ENCODE measurements at places on chromosomes 12 and 14.

DNA sequence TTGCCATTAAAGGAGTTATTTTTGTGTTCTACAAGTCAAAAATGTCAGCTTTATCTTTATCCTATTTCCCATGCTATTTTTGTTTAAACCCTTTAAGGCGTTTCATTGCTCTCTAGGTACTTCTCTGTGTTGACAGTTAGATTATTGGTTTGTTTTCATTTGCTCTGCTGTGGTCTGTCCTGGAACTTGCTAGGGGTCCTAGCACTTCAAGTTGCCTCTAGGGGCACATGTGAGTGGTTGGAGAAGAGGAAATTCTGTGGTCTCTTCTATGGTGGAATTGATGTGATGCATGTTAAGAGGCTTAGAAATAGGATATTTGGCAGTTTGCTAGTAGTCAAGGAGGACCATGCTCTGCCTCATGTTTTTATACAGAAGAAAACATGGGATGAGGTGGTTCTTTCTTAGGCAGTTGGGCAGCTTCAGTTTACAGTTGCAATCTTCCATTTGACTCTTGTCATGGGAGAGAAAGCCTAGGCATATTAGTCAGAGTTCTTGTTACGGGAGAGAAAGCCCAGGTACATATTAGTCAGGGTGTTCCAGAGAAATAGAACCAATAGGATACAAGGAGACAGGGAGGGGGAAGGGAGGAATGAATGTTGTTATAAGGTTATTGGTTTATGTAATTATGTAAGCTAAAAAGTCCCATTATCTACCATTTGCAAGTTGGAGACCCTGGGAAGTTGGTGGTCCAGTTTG, 14.4 kb downstream of the TTLL5 start:
- no peaks in the 10 kb centered on the region for H3K27me3 ChIP-seq
- H3K27ac ChIP-seq: no peak overlapping the region
- DNase-seq: no peak
- H3K4me3 ChIP-seq: no peak overlapping the region

- H3K36me3 ChIP-seq: no peaks in the 10 kb centered on the region
- no peaks in the 10 kb centered on the region for H3K27me3 ChIP-seq
- no peak for DNase-seq
- H3K4me3 ChIP-seq: no peak overlapping the region
- no peak overlapping the region for H3K27ac ChIP-seq
- H3K4me1 ChIP-seq: no peaks in the 10 kb centered on the region
These were observed 53.8 kb downstream of the SDR9C7 start for GRCh38 chr12:56880125-56880992.

- no peak for DNase-seq
- H3K36me3 ChIP-seq: no peaks in the 10 kb centered on the region
- H3K27me3 ChIP-seq: no peaks in the 10 kb centered on the region
- H3K4me1 ChIP-seq: no peaks in the 10 kb centered on the region
- H3K27ac ChIP-seq: no peak overlapping the region
These were observed 37.8 kb upstream of the NAA30 start for GRCh38 chr14:57352396-57353170.

GRCh38 chr14:58397156-58397555, 1.4 kb downstream of the TOMM20L start:
- no peak overlapping the region for H3K27ac ChIP-seq
- H3K4me1 ChIP-seq: no peaks in the 10 kb centered on the region
- DNase-seq: no peak
- H3K36me3 ChIP-seq: no peaks in the 10 kb centered on the region

DNA sequence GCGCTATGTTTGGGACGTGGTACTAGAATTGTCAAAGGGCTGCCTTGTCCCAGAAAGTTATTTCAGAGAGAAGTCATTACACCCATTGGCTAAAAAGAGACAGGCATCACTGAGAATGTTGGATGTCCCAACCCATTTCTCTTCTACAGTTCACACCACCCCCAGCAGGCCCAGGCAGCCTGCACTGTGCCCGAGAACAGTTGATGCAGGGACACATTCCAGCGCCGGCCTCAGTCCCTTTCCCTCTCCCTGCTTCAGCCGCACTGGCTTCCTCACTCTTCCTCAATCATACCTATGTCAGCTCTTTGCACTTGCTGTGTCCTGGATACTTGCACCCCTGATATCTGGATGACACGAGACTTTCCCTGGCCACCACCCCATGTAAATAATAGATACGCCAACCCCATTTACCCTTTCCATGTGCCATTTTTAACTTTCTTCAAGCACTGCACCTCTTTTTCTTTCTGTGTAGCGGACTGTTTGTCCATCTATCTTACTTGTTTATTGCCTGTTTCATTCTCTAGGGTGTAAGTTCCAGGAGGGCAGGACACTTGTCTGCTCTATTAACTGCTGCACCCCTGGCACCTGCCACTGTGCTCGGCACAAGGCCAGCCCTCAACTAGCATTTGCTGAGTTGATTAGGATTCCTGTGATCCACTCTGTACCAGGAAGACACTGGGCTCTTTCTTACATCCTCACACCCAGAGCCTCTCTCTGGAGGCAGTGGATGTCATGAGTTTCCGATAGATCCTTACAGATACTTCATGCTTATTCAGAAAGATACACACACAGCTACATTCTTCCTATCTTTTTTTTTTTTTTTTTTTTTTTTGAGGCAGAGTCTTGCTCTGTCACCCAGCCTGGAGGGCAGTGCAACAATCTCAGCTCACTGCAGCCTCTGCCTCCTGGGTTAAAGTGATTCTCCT, 76.6 kb upstream of the CEP83 start:
- H3K27ac ChIP-seq: no peak overlapping the region
- no peak overlapping the region for H3K4me3 ChIP-seq
- no peaks in the 10 kb centered on the region for H3K36me3 ChIP-seq
- H3K27me3 ChIP-seq: no peaks in the 10 kb centered on the region

DNA sequence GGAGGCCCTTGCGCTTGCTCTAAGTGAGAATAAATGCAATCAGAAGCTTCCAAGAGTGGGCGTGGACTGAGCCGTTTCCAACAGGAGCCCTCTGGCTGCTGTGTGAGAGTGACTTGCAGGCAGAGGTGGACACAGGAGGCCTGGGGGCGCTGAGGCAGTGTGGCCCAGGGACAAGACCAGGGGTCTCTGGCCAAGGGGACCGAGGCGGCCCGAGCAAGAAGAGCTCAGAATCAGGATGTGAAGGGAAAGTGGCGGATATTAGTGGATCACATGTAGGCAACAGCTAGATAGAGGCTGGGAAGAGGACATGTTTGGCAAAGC, 8.6 kb downstream of the RIMBP2 start:
- no peak overlapping the region for H3K27ac ChIP-seq
- no peaks in the 10 kb centered on the region for H3K27me3 ChIP-seq
- H3K4me3 ChIP-seq: no peak overlapping the region
- no peaks in the 10 kb centered on the region for H3K4me1 ChIP-seq
- H3K36me3 ChIP-seq: no peaks in the 10 kb centered on the region
- no peak for DNase-seq

DNA sequence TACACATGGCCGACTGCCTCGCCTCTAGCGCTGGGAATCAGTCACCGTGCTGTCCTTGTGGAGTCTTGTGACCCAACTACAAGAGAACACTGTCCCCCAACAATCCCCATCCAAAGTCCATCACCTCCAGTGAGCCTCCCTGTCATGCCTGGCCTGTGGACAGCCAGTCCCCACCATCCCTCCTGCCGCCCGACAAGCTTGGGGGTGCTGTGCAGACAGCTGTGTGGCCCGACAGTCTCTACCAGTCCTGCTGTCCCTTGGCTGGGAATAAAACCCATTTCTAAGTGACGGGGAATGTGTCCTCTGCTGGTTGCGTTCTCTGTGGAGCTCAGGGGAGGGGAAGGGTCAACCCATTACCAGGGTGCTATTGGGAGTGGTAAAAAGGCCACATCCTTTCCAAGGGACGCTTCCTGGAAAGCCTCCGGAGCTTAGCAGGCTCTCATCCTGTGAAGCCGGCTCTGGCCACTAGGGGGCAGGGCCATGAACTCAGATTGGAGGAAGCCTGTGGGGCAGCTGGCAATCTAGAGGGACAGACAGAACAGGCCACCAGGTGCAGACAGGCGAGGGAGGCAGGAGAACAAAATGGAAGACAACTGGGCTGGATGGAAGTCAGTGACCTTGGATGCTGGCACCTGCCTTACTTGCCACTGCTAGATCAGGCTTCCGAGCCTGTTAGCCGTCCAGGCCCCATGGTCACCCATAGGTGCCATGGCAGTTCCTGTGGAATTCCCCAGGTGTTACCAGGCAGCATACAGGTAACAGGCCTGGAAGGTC, 12.0 kb upstream of the BLTP3B start:
- H3K27ac ChIP-seq: no peak overlapping the region
- H3K4me1 ChIP-seq: no peaks in the 10 kb centered on the region
- H3K4me3 ChIP-seq: no peak overlapping the region
- H3K36me3 ChIP-seq: no peaks in the 10 kb centered on the region

DNA sequence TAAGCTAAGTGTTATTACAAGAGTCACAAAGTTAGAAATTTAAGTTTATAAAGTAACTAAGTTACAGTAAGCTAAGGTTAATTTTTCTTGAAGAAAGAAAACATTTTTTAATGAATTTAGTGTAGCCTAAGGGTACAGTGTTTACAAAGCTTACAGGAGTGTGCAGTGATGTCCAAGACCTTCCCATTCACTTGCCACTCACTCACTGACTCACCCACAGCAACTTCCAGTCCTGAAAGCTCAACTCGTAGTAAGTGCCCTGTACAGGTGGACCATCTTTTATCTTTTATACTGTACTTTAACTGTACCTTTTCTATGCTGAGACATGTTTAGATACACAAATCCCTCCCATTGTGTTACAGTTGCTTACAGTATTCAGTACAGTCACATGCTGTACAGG, 60.9 kb upstream of the TMEM263 start:
- H3K36me3 ChIP-seq: no peaks in the 10 kb centered on the region
- DNase-seq: no peak
- no peak overlapping the region for H3K4me3 ChIP-seq
- H3K27ac ChIP-seq: no peak overlapping the region
- no peaks in the 10 kb centered on the region for H3K27me3 ChIP-seq
- peaks cover 2% of the 10 kb centered on the region for H3K4me1 ChIP-seq
